ENCODE measurements at places on chromosomes 4 and X.

DNA sequence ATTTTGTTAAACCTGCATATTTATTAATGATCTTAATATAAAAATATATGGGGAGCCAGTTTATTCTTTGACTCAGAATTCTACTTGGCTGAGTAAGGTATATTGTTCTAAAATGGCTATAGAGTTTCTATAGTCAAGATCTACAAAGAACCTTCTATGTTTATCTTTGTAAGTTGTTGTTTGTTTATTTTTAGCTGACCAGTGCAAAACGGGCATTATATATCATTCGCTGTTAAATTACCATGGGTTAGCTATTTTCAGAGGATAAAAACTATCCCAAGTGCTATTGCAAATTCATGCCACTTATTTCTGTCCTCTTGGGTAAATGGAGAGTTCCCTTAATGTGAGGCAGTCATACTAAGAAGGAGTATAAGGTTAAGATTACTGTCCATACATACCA, 5.3 kb upstream of the SPOCK3 start:
- DNase-seq = no peak

DNA sequence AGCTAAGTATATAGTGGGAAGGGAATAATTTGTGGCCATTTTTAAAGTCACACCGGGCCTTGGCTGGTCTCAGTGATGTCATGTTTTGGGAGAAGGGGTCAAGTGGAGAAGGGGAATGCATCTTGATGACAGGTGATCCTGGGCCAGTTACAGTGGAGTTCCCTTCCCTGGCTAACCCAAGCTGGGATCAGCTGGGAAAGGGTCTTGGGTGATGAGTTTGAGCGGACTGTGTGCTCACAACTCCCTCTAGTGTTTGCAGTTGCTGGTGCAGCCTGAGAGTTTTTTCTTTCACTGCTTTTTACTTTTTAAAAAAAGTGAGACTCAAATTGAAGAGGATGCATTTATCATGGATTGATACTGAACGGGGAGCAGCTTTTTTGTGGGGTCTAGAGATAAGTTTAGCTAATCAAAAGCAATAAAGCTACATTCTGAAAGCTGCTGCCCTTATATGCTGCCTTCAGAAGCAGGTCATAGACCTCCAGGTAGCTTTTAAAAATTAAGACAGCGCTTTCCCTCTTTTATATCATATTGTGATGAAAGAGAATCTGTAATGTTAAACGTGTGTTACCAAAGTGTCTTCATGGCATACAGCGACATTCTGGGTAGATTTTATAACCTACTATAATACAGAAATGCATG, 164.7 kb downstream of the DCLK2 start:
- DNase-seq = peak; percentile 17

DNA sequence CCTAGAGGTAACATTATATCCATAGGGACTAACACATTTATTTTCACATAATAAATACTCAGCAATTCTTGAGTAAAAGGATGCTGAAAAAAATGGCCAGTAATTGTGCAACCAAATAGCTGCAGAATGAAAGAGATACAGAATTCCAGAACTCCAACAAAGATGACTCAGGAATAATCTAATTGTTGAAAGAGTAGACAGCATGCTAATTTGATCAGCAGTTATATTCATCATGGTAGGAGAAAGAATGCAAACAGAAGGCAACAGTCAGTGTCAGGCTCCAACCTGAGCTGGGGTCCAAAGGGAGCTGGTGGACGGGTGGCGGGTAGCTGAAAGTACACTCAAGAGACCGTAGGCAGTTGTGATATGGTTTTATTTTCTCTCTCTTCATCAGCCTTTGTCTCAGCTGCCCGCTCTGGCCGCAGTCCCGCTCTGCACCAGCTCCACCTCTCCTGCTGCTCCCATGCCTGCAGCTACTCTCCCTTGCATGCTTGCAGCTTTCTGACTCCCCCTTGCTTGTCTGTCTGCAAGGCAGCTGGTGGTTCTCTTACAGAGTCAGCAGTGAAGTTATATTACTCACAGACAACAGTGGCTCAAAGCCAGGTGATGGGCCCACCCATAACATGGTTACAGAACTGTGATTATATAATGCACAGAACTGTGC, 1150.1 kb downstream of the STIM2 start:
- no peak for DNase-seq

- no peak for DNase-seq
Measured at GRCh38 chr4:136183513-136183912, 1348.8 kb downstream of the PCDH18 start.

GRCh38 chr4:139761461-139761860, 95.8 kb downstream of the MGST2 start:
- DNase-seq = no peak

GRCh38 chr4:3462790-3463415, at the start of gene DOK7:
Gene DOK7 (plus strand): TSS chr4:3463306. CDS start chr4:3463376, 70 bp downstream.
- DNase-seq = no peak

DNA sequence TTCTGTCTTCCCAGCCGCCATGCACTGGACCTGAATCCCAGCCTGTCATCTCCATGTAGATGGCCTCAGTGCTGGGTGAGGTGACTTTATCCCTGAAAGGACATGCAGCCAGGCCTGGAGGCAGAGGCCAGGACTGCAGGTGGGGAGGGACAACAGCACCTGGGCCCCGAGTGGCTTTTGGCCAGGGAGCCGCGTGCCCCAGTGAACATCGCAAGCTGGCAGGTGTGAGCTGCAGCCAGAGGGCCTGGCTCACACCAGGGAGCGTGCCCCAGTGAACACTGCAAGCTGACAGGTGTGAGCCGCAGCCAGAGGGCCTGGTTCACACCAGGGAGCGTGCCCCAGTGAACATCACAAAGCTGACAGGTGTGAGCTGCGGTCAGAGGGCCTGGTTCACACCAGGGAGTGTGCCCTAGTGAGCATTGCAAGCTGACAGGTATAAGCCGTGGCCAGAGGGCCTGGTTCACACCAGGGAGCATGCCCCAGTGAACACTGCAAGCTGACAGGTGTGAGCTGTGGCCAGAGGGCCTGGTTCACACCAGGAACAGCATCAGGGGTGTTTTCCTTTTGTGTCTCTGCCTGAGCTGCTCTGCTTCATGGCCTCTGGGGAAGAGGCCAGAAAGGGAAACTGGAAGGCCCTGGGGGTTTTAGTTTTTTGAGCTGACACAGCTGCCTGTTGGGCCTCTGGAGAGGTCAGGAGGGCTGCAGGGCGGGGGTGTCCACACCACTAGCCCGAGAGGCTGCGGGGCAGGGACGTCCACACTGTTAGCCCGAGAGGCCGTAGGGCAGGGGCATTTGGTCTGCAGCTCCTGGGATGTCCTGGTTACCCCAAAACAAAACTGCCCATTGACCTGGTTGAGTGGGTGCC, 22.7 kb upstream of the PSAPL1 start:
- no peak for DNase-seq

GRCh38 chr4:37970702-37971101, 10.5 kb downstream of the PTTG2 start:
- no peak for DNase-seq

- no peak for DNase-seq
Measured at GRCh38 chr4:151766691-151767090, 5.9 kb upstream of the GATB start.

DNA sequence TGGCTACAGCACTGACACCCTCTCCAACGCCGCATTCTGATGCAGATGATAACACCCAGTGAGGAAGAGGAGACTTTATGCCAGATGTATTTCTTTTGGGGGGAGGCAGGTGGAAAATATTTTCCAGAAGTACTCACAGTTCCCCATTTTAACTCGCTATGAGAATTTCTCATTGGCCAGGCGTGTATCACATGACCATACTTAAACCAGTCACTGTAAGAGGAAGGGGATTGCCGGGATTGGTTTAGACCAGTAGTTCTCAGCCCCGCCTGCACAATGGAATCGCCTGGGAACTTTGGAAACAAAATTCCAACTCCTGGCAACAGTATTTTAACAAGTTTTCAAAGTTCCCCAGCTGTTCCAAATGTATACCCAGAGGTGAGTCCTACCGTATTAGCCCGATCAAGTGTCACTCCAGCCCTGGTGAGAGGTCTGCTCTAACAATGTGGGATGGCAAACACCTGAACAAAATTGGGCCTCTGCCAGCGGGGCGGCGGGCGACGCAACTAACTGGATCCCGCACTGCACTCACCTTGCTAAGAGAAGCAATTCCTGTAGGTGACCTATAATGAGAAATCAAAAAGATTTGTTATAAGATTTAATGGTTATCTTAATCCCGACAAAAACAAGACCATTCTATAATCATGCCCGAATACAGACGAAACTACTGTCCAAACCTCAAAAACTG, 2.9 kb upstream of the MSL3 start:
- peak; percentile 79 for DNase-seq

GRCh38 chr4:99885063-99885664, 9.1 kb downstream of the LAMTOR3 start:
- DNase-seq = peak; percentile 10

DNA sequence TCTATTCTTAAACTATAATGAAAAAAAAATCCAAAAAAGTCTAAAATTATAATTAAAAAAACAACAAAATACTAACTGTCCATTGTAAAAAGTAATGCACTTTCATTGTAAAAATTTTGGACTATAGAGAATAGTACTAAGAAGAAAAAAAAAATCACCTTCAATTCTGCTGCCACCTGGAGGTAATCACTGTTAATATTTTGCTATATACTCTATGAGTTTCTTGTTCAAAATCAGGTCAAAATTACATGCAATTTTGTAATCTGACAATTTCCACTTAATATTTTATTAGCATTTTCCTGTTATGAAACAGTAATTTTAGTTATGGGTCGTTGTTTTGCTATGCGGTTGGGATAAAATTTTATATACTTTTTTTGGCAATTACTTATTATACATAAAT, 62.0 kb downstream of the HTT start:
- DNase-seq = no peak

- no peak for DNase-seq
Measured at GRCh38 chr4:1522606-1523005, 116.4 kb upstream of the NKX1-1 start.

DNA sequence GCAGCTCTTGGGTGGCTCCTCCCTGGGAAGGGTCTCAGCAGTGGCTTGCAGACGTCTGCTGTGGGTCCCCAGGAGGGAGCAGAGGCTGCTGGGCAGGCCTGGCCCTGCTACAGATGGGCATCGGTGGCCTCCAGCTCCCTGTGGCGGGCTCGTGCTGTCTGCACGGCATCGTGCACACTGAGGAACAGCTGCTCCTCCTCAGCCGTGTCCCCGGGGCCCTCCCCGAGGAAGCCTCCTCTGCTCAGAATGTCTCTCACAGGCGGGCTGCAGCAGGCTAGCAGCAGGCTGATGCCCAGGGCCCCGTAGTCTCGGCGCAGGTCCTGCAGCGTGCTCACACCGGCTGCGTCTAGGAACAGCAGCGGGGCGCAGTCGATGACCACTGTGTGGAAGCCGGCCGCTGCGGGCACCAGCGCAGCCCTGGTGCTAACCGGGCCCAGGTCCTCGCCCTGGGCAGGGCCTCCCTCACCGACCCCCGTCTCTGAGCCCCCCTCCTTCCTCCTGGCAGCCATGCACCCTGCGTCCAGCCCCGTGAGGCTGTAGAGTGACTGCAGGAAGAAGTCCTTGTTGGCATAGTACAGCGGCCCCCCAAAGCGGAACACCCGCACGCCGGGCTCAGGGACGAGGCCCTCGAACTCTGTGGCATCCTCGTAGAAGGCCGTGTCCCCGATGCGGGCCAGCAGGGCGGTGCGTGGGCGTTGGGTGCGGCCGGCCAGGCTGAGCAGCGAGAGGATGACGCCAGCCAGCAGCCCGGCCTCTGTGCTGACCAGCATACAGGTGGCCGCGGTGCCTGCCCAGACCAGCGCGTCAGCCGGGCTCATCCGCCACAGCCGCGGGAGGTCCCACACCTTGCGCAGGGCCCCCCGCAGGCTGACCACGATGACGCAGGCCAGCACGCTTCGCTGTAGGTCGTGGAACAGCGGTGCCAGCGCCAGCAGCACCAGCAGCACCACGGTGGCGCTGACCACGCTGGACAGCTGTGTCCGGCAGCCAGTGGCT, 2.2 kb downstream of the IDUA start:
- DNase-seq = no peak

DNA sequence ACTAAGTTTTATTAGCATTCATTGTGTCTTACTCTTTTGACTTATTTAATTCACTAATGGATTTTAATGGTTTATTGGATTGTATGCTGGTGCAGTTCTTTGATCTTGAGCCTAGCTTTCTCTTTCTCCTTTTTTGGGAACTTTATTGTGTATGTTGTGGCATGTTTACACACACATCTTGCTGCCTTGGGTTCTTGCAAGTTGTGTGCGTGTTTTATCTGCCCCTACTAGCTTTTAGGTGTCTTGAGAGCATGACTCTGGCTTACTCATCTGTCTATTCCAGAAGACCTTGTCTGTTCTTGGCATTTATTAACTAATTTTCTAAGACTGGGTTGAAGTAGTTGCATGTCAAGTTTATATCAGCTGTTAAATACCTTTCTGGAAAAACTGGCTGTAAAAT, 2.7 kb downstream of the TMEM165 start:
- DNase-seq = no peak

- DNase-seq = no peak
Measured at GRCh38 chr4:548976-549375, 27.1 kb downstream of the TMEM271 start.

DNA sequence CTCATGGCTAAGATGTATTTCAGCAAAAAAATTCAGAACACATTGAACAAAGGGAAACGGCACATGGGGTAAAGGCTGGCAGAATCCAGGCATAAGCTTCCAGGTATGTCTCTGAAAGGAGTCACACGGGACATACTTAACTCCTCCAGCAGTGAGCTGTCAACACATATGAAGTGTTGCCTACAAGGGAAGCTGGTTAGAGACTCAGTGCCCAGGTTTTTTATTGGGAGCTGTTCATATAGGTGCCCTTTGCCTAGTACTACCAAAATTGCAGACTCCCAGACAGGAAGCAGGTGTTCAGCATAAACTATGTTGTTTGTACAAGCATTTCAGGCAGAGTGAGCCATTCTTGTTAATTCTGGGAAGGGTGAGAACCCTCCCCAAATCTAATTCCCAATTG, 77.4 kb upstream of the PUDP start:
- DNase-seq = no peak

DNA sequence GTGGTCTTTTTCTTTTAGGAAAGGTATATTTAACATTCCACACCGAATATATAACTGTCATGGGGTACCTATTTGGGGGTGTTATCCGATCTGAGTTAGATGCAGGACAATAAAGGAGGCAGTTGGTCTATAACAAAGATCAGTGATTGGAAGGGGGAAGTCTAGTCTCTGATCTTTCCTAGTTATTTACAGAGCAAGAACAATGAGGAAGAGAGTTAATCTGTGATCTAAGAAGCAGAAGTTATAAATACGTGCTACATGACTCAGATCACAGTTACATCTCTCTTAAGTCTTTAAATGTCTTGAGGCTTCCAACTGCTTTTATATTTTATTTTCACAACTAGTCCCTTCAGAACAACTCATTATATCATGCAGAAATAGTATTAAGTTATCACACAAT, 33.2 kb upstream of the ARMCX4 start:
- DNase-seq = no peak

DNA sequence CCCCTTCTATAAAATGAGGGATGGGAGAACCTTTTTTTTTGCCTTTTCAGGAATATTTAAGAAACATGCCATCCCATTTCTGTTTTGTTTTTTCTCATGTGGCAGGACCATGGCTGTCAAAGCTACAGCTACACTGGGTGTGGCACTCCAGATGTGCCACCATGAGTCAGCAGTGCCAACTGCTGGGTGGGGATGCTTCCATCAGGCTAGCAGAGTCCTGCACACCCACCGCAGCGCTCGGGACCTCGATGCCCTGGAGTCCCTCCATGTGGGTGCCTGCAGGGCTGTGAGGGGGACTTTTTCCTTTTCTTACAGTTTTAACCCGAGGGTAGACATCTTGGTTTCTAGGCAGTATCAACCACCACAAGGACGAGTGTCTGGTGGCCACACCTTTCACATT, 352.6 kb downstream of the NR3C2 start:
- DNase-seq = no peak

- no peak for DNase-seq
Measured at GRCh38 chr4:69167300-69167699, 47.2 kb downstream of the UGT2B11 start.
